ENCODE measurements at places on chromosomes 1 and 21.

- no peak for DNase-seq
These were observed 20.7 kb downstream of the SLC44A3 start for GRCh38 chr1:94840808-94841207.

GRCh38 chr1:24503059-24503751 is 569 bp downstream of the RCAN3 start:
- DNase-seq = no peak

GRCh38 chr21:24290151-24290833 is 1317.0 kb downstream of the MRPL39 start:
- DNase-seq = peak; percentile 4

DNA sequence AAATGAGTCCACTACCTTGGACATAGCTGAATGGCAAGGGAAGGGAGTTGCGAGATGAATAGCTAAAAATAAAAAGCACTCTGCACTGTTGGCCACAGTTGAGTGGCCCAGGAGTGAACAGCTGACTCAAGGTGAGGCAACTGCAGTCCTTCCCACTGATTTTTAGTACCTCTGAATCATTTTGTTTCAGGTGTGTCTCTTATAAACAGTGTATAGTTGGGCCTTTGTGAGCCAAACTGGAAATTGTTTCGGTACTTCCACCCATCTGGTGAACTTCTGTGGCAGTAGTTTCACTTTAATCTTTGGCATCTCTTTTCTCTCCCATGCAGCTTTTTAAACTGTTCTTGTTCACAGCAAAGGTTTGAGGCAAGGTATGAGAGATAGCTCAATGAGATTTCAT is 122.7 kb downstream of the VAV3 start:
- no peak for DNase-seq

GRCh38 chr1:3771108-3772026 is 1.2 kb upstream of the SMIM1 start:
- DNase-seq = no peak

DNA sequence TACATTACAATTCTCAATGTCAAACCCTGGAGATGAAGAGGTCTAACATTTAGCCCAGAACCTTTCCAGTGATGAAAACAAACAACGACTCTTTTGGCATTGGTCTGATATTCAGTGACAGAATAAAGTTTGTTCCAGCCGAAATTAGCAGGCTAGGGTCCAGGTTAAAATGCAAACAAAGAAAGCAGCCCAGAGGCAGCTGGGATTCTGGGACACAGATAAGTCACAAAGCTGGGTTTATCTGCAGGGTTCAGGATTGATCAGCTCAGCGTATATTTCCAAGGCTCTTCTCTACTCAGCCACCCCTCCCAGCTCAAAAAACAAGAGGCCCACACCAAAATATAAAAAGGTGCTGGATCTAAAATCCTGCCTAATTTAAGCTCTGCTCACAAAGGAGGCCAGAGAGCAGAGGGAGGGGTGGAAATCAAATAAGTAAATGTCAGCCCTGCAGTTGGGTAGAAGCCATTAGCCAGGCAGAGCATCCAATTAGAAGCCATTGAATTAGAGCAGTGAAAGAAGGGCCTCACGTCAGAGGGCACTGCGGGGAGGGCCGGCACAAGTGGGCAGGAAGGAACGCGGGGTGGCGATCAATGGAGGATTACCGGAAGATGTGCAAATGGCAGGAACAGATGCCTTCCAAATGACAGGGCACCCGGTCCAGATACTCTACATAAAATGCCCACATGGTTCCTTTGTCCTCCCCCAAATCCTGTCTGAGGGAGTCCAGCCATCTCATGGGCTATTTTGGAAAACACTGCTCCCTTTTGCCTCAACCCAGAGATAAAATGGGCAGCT is 3.2 kb upstream of the KLHDC8A start:
- no peak for DNase-seq

DNA sequence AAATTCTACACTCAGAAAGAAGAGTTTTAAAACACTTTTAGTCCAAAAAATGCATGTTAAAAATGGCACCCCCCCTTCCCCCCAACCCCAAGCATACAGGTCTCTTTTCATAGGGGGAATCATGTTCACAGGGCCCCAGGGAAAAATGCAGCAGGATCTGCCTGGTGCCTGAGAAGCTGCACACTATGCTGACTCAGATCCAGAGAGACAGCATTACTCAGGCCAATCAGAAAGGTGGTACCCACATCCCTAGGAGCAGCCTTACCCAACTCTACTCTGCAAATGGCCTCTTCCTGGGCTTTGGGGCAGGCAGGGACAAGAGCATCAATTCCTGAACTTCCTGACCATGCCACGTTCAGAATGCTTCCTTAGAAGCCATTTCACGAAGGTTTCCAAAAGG is 119.0 kb downstream of the HIVEP3 start:
- no peak for DNase-seq

DNA sequence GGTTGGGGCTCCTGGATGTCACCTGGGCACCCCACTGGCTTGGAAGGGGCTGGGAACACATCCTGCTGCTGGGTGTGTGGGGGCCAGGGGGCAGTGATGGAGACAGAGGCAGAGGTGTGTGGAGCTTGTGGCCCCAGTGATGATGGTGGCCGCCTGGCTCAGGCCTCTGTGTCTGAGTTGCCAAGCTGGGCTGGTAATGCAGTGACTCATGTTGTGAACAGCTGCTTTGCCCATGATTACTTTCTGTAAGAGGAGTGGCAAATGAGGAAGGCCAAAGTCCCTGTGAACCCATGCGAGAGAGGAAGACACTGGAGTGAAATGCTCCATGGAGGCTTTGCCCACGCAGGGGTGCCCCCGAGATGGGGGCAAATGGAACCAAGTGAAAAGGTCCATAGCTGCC is 86.8 kb downstream of the KCNJ6 start:
- DNase-seq = no peak

GRCh38 chr1:206716159-206716869 is 31.6 kb downstream of the MAPKAPK2 start:
- DNase-seq = no peak

DNA sequence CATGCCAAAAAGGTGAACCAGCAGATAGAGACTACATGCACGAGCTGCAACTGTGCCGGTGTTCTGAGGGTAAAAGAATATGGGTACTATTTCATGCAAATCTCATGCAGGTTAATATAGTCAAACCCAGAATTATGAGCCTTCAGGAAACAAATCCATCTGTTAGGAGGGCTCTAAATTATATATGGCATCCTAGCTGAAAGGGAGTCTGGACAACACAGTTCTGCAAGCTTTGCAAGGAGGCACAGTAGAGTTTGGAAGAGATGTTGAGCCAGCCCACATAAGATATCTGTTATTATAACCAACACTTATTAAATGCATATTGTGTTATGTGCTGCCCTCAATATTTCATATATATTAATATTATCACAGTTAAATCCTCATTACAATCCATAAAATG is 50.5 kb upstream of the PALMD start:
- no peak for DNase-seq

DNA sequence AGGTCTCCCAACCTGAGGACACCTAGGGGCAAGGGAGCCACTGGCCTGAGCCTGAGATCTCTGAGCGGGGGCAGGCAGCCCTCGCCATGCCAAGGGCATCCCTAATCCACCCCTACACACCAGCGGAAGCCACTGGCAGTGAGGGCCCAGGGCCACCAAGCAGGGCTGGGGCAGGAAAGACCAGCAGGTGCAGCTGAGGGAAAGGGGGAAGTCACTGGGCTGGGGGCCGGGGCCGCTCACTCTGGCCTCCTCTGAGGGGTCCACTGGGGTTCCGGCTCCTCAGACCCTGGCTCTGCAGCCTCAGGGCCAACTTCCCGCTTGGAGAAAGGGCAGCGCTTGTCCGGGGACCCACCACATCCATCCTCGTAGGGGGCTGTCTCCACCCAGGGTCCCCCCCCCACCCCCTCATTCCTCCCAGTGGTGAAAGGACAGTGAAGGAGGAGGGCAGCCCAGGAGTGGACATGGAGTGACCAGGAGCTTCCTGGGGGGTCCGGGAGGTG is 42.5 kb upstream of the ACTRT2 start:
- DNase-seq = no peak

DNA sequence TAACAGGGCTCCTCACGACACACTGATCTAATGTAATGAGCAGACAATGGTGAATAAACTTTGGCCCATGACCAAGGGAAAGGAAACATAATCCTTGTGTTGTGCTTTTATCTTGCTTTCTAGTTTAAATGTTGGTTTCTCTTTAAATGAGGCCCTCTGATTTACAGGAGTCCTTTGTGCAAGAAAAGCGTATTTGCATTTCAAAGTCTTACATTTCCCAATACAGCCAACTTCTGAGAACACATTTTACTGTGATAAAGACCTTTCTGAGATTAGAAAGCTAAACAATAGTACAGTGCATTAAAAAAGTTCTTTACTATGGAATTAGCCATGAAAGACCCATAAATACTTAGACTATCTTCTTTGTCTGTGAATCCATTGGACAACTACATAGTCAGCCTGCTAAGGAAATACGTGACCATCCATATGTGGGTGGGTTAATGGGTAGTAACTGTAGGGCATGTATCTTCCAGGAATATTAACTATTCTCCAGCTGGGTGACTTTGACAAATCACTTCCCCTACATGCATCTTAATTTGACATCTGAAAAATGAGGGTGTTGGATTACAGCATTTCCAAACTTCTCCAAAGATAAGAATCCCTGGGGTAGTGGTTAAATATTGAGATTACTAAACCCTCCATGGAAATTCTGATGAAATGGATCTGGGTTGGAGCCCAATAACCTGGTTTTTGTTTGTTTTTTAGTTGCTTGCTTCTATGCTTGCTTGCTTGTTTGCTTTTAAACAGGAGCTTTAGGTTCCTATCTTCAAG is 50.3 kb upstream of the USP1 start:
- no peak for DNase-seq

DNA sequence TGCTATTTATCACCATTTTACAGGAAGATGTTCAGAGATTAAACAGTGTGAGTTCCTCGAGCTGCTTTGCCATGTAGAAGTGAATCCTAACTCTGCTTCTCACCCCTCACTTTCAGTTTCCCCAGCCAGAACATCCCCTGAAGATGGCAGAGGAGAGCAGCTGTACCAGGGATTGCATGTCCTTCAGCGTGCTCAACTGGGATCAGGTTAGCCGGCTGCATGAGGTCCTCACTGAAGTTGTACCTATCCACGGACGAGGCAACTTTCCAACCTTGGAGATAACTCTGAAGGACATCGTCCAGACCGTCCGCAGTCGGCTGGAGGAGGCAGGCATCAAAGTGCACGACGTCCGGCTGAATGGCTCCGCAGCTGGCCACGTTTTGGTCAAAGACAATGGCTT is 16.9 kb downstream of the TENT5C start:
- no peak for DNase-seq

- DNase-seq = no peak
These were observed 55.6 kb upstream of the PPP2R5A start for GRCh38 chr1:212229654-212230053.

DNA sequence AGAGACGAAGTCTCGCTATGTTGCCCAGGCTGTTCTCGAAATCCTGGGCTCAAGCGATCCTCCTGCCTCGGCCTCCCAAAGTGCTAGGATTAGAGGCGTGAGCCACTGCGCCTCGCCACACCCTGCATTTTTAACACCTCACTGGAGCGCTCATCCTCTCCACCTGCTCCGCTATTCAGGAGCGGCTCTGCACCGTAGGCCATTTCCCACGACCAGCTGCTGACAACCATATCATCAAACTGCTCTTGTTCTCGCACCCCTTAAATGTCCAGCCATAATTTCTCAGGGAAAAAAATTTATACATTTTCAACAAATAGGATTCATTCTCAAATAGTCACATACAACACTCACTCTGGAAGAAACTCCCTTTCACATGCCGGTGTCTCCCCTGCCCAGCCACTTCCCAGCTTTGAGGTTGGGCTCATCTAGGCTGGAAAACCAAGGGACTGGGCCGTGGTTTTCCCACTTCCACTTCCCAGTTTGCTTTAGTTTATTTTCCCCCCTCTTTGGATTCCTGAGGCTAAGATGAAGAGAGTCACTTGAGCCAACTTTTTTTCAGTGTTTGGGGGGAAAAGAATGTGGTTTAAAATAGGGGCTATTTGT is 639 bp upstream of the IPO9 start:
- DNase-seq = no peak

DNA sequence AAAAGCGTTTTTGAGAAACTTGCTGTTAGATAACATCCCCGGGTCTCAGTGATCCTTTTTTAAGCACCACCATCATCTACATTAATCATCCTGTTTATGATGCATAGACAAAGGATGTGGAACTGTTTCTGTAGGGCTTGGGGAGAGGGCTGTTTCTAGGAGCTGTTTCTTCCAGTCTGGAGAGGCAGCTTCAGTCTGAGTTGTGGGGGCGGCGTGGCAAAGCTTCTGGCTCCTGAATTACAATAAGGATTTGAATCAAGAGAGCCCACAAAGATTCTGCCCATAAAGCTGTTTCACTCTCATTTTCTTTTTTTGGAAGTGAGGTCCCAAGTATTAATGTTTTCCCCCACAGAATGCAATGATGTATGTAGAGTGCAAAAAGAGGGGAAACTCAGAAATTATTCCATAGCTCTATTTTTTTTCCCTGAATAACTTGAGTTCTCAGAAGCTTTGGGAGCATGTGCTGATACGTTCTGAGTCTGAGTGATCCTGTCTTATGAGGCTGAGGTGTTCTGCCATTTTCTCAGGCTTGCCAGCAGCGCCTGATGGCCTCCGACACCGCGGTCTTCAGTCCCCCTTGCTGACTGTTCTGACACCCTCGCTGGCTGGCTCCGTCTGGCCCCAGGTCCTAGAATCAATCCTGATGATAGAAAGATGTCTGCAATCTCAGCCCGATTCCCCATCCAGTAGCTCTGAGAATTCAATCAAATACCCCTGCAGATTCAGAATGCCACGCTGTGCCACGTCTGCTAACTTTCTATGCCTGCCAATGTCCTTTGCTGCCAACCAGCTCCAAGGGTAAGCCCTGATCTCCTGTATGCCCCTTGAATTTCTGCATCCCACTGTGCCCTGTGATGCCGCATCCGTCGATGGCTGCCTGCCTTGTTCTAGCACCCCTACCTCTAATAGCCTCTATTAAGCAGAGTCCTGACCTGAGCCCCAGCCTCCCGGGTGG is 92.4 kb upstream of the AKT3 start:
- no peak for DNase-seq

DNA sequence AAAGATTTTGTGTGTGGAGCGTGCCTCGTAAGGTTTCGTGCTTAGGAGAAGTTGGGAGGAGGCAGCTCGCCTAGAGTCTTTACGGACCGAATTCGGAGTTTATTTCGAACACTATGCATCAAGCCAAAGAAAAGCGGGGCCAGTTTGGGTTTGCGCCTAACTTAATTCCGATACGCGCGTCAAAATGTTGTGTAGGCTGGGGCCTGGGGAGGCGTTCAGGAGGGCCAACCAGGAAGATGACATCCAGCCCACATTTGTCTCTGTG is 6.4 kb downstream of the FOXD2 start:
- DNase-seq = no peak

DNA sequence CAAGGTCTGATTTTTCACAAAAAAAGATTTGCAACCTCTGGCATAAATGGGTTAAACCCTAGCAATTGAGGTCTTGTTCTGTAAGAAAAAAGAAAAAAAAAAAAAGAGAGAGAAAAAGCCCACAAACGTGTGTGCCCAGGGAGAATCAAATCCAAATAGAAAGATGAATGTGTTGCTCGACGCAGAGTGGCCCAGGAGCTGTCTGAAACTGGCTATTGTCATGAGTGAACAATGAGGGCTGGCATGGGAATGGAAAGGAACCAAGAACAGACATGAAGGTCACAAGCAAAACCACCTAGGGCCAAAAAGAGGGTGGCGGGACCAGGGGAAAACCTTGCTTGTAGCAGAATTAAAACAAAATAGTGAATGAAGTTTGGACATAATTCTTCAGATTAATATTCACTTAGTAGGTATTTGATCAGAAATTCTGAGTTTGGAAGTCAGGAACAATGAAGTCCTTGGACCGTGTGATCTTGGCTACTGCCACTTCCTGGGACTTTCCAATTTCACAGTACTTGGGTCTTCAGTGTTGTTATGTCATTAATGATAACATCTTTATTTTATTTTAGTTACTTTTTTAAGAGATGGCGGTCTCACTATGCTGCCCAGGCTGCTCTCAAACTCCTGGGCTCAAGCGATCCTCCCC is 3.1 kb downstream of the ENO1 start:
- no peak for DNase-seq

Measured in stimulated activated CD8-positive, alpha-beta memory T cell treated with anti-CD3 and anti-CD28 coated beads, Interleukin-12 subunit alpha, Interleukin-12 subunit beta, amount 100 ng/mL, for 1 hour (primary cell).